ENCODE measurements at places on chromosomes 16 and 17.

DNA sequence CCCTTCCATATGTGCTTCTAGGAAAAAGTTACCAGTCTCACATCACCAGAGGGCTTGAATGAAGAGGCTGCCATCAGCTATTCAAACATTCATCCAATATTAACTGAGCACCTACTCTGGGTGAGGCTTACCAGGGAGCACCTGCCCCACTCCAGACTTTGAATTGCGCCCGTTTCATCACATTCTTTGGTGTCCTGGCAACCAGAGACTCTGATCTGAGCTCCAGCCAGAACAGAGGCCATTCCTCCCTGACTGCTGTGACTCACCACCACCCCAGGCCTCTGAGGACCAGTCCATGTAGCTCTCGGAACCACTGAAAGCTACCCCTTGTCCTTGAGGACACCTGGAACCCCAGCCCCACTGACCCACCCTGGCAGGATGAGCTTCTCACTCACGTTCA, at the start of gene C16orf96:
C16orf96 (plus strand) TSS at position 229 of the 400 bp plus-strand sequence; CDS start at position 379, 150 bp downstream.
- no peak for DNase-seq

DNA sequence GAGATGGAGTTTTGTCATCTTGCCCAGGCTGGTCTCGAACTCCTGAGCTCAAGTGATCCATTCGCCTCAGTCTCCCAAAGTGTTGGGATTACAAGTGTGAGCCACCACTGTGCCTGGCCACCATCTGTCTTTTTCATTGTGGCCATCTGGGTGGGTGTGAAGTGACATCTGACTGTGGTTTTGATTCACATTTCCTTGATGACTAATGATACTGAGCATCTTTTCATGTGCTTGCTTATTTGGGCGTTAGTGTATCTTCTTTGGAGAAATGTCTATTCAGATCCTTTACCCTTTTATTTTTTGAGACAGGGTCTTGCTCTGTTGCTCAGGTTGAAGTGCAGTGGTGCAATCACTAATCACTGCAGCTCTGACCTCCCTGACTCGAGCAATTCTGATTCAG, 53.9 kb upstream of the ERN1 start:
- no peak for DNase-seq

GRCh38 chr17:46758614-46759013, 59.9 kb downstream of the WNT3 start:
- no peak for DNase-seq

GRCh38 chr16:88633684-88634140, 4.7 kb upstream of the IL17C start:
- peak; percentile 22 for DNase-seq
